H7 (cell line): ENCODE measurements at places on chromosomes 11 and 22. TPM values are rescaled to one million over a fixed set of nuclear protein-coding genes. Genes with fewer than 3 reads are reported as not detected.

Gene PATE2
- not detected in 2 replicates for total RNA-seq

Gene TRMT112
- total RNA-seq = 261 and 314 TPM in 2 replicates

Gene ZBTB16
- total RNA-seq = not detected in 2 replicates

Gene TCN1
- total RNA-seq = not detected in 2 replicates

Gene MRGPRX3
- not detected in 2 replicates for total RNA-seq

Gene POTEH
- total RNA-seq = not detected in 2 replicates

Gene RAB39A
- 5.2 and 7.2 TPM in 2 replicates for total RNA-seq

Gene KIRREL3
- 0.10 and 0.55 TPM in 2 replicates for total RNA-seq

Gene IFITM10
- 0.42 and 0.74 TPM in 2 replicates for total RNA-seq

- no peak for DNase-seq
Measured at GRCh38 chr11:57834852-57835251, 73.2 kb downstream of the CTNND1 start.

GRCh38 chr22:32728291-32728690 is 73.2 kb upstream of the TIMP3 start:
- DNase-seq = no peak

GRCh38 chr11:69501891-69502860 is 20.7 kb downstream of the LINC01488 start:
- no peak for DNase-seq

GRCh38 chr11:68266936-68267880 is 4.6 kb downstream of the C11orf24 start:
- DNase-seq = no peak

DNA sequence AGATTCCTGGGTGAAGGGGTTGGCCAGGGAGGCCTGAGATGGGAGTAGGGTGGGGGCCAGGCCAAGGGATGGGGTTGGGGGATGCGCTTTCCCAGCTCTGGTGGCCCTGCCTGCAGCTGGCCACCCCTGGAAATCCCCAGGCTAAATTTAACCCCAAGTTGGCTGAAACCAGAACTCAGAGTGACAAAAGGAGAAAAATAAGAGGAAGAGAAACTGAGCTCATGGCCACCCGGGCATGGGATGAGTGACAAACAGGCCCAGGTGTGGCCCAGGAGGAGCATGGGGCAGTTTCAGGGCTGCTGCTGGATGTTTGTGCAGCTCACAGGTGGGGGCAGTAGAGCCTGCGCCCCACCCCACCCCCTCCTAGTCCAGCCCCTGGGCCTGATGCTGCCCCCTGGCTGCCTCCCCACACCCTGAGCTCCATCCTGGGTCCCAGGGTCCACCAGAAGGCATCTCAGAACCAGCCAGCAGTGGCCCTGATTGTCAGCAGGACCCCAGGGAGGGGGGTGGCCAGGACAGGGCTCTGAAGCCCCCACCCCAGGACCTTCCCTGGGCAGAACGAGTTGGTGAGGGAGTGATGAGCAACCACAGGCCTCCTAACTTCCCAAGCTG is 48.0 kb downstream of the IGLL5 start:
- peak; percentile 90 for DNase-seq

DNA sequence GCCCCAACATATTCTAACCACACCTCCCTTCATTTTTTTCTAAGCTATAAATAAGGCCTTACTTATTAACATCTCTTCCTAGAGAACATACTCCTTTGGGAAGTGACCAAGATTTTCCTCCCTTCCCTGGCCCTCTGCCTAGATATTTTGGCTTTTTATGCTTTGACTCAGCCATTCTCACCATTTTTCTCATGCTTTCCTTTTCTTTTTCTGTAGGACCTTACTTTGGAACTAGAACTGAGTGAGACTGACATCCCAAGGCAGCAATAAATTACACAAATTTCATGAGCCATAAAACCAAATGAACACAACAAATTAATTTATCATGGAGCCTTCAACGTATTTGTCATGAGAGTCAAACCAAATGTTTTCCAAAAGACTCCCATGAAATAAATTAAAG is 142.7 kb upstream of the CTSC start:
- DNase-seq = no peak

- DNase-seq = no peak
Measured at GRCh38 chr11:129143335-129143734, 48.8 kb downstream of the ARHGAP32 start.

DNA sequence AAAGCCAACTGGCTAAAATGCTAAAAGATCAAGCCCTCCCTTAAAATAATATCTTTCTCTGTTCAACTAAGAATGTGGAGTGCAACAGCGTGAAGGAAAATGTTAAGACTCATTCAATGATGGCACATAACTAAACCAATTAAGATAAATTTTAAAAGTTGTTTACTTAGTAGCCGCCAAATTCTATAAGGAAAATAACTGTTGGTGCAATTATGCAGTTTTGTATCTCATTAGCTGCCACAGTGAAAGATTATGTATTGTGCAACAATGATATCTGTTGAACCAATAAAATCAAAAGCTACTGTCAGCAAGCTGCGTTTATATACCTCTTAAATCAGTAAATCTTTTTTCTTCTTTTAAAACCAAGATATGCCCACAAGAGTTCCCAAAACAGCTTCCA is 55.5 kb downstream of the SIK3 start:
- DNase-seq = no peak

- no peak for DNase-seq
Measured at GRCh38 chr11:100869328-100869727, 182.2 kb downstream of the ARHGAP42 start.

GRCh38 chr11:28144808-28145207 is 36.6 kb downstream of the METTL15 start:
- DNase-seq = no peak

DNA sequence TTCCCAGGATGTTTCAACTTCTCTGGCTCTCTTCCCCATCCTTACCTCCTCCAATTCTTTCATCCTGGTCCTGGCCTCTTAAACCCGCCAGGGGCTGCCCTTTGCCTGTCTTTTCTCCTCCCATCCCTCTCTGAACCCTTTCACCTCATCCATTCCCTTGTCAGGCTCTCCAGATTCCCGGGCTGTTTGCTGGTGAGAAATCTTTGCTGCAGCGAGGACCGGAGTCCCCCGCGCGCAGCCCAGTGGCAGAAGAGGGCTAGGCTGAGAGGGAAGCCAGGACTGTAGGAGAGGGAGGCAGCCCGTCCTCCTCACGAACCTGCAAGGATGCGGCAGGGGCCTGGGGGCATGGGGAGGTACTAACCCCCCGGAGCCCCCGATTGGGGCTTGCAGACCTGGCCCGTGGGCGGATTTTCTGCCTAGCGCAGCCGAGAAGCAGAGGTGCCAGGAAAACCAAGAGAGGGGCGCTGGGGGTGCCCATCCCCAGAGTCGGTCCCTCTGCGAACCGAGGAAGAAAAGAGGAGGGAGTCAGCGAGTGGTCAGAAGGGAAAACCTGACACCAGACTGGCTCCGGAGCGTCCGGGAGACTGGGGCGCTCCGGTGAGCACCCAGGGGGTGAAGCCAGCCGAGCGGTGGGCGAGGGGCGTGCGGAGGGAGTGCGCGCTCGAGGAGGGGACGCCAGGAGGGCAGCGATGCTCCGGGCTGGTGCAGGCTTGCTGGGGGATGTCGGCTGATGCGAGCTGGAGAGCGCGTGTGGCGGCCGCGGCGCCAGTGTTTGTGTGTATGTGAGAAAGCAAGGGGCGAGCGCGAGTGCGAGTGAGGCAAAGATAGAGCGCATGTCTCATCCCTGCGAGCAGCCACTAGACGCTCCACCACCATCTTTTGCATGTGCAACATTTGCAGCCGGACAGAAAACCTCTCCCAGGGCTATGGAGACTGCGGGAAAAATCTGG is at the start of gene GRIA4:
TSS of gene GRIA4 (plus strand) at position 242 of the 950 bp plus-strand sequence. CDS start 925 bp downstream, outside the sequence.
- DNase-seq = peak; percentile 61
